ENCODE measurements at places on chromosomes 1 and 21. TPM values are rescaled to one million over a fixed set of nuclear protein-coding genes. Genes with fewer than 3 reads are reported as not detected.

GRCh38 chr1:32255072-32256071 is 4.3 kb downstream of the LCK start:
- DNase-seq = no peak

DNA sequence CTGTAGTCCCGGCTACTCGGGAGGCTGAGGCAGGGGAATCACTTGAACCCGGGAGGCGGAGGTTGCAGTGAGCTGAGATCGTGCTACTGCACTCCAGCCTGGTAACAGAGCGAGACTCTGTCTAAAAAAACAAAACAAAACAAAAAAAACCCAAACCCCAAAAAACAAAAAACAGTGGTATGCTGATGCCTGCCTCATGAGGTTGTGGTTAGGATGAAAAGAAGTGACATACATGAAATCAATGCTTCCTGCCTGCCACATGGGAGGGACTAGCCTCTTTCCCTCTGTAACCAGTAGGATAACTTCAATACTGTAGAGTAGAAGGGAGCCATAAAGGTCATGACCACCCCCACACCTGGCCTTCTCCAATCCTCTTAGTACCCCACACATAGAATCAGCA is 55.2 kb downstream of the TENT5C start:
- DNase-seq = no peak

DNA sequence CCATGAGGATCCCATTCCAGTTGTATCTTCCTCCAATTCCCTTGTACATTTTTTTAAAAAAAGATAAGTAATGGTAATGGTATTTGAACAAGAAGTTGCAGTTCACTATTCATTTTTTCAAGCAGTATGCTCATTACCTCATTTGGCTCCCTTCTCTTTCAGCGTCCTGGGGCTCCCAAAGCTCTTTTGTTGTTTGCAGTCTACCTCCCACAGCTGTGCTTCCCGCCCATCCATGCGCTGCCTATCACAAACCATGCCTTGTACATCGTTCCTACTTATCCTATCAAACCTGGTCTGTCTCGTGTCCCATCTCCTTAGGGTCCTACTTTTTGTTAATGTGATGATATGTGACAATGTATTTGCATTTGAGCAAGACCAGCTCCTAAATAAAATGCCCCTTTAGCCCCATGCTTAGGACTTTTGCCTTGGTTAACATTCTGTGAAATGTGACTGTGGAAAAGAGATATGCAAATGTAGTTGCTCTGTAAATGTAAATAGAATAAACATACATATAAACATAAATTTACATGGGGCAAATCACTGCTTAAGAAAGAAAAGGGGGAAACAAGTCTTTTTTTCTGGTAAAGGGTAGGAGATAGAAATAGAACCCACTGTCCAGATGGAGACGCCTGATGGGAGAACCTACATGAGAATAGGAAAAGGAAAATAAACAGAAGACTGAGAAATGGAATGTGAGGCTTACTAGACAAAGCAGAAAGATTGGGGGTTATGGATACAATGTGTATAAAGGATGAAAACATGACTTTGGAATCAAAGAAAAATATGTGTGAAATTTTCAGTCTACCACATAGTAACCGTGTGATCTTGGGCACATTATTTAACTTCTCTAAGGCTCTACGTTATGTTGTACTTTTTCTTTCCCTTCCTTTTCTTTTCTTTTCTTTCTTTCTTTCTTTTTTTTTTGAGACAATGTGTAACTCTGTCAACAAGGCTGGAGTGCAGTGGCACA is 59.8 kb upstream of the PLXNA2 start:
- no peak for DNase-seq

The ETV3L gene
- not detected for total RNA-seq

The FOXE3 gene
- not detected for total RNA-seq

GRCh38 chr1:19053486-19053885 is 97.0 kb upstream of the IFFO2 start:
- DNase-seq = no peak

Measured in ovary (tissue), 10 donors.